Stomach (tissue), 19 donors: ENCODE measurements at places on chromosomes 6 and 20. TPM values are rescaled to one million over a fixed set of nuclear protein-coding genes. Genes with fewer than 3 reads are reported as not detected.

GRCh38 chr6:135274561-135275293 lies 93.6 kb downstream of the MYB start:
- no peaks in the 10 kb centered on the region for H3K36me3 ChIP-seq
- H3K4me3 ChIP-seq, result no peak overlapping the region

KCNK16 gene
- not detected for total RNA-seq

- H3K36me3 ChIP-seq, result no peaks in the 10 kb centered on the region
- no peak for DNase-seq
- no peak overlapping the region for H3K4me3 ChIP-seq
- no peaks in the 10 kb centered on the region for H3K27me3 ChIP-seq
Observed at GRCh38 chr6:166387642-166388289, 5.0 kb upstream of the MPC1 start.

BACH2 gene
- 2.9 TPM for total RNA-seq

VSTM2L gene
- total RNA-seq, result 18.3 TPM

DNA sequence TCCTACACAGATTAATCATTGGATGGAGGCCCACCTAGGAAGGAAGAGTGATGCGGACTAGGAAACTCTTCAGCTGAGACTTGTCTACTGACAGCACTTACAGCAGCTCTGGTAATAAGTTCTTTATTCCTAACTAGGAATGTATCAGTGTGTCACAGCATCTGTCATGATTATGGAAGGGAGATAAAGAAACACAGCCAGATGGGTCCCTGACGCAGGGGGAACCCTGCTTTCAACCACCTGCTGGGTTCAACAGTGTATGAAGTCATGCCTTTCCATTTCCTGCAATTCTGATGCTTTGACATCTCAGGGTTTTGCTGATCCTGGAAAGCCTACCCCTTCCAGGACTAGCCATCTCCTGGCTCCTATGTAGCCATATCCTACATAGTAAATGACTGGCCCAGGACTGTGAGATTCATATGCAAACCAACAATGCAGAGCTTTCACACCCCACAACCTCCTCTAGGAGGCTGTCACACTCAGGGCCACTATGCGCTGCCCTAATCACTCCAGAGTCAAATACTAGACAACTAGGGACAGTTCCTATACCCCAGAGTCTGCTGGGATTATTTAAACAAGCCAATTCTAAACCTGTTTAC lies 29.0 kb upstream of the MANEA start:
- no peak overlapping the region for H3K4me3 ChIP-seq
- DNase-seq, result no peak
- H3K36me3 ChIP-seq, result no peaks in the 10 kb centered on the region
- H3K4me1 ChIP-seq, result no peaks in the 10 kb centered on the region

GRCh38 chr20:14333721-14334120 lies 3.7 kb downstream of the FLRT3 start:
- H3K4me3 ChIP-seq, result peak overlapping the region; percentile 55
- no peaks in the 10 kb centered on the region for H3K4me1 ChIP-seq
- no peak overlapping the region for H3K27ac ChIP-seq
- DNase-seq, result no peak
- H3K36me3 ChIP-seq, result no peaks in the 10 kb centered on the region
- H3K27me3 ChIP-seq, result no peaks in the 10 kb centered on the region

- no peak overlapping the region for H3K27ac ChIP-seq
- no peaks in the 10 kb centered on the region for H3K4me1 ChIP-seq
- H3K27me3 ChIP-seq, result peaks cover 2% of the 10 kb centered on the region
- no peaks in the 10 kb centered on the region for H3K36me3 ChIP-seq
Observed at GRCh38 chr6:73343164-73343563, 10.9 kb downstream of the DPPA5 start.

VSX1 gene
- not detected for total RNA-seq

PRPH2 gene
- 1.2 TPM for total RNA-seq

COL21A1 gene
- total RNA-seq, result not detected

- H3K36me3 ChIP-seq, result no peaks in the 10 kb centered on the region
- H3K27me3 ChIP-seq, result no peaks in the 10 kb centered on the region
- no peak overlapping the region for H3K4me3 ChIP-seq
- no peaks in the 10 kb centered on the region for H3K4me1 ChIP-seq
- no peak for DNase-seq
Observed at GRCh38 chr20:20823476-20823881, 111.0 kb upstream of the RALGAPA2 start.

GRCh38 chr20:32855387-32855786 lies 3.3 kb upstream of the EFCAB8 start:
- H3K4me1 ChIP-seq, result no peaks in the 10 kb centered on the region
- H3K27ac ChIP-seq, result no peak overlapping the region
- H3K4me3 ChIP-seq, result no peak overlapping the region
- no peak for DNase-seq
- no peaks in the 10 kb centered on the region for H3K27me3 ChIP-seq
- peaks cover 9% of the 10 kb centered on the region for H3K36me3 ChIP-seq

GRCh38 chr6:130775411-130776012 lies 51.7 kb upstream of the SMLR1 start:
- no peak overlapping the region for H3K27ac ChIP-seq
- H3K27me3 ChIP-seq, result no peaks in the 10 kb centered on the region
- no peak for DNase-seq
- no peaks in the 10 kb centered on the region for H3K36me3 ChIP-seq

LRRC73 gene
- total RNA-seq, result 1.0 TPM

DNA sequence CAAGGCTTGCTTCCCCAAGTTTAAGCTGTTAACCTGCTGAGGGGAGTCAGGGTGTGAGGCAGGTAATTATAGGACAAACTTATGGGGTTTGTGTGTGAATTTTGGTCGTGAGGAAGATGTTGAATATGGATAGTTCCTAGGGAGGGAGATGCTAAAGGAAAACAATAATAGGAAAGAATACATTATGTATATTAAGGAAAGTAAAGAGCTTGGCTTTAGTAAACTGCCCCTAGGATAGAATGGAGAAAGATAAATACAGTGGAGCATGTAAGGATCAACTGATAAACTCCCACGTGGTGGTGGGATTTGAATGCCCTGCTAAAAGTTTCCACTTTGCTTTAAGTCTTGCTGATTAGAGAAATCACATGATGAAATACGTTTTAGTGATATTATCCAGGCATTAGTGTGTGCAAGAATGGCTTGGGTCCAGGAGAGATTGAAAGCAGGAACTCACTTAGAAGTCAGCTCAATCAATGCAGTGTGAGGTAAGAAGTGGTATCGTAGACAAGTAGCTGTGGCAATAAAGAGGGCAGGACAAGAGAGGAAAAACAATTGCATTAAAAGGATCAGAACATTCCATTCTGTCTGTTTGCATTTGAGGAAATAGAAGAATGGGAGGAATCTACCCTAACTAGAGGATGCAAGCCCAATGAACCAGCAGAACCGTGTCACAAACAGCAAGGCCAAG lies 52.5 kb downstream of the RPS12 start:
- no peak overlapping the region for H3K27ac ChIP-seq
- H3K4me3 ChIP-seq, result no peak overlapping the region
- no peaks in the 10 kb centered on the region for H3K36me3 ChIP-seq
- no peaks in the 10 kb centered on the region for H3K27me3 ChIP-seq
- DNase-seq, result no peak

DNA sequence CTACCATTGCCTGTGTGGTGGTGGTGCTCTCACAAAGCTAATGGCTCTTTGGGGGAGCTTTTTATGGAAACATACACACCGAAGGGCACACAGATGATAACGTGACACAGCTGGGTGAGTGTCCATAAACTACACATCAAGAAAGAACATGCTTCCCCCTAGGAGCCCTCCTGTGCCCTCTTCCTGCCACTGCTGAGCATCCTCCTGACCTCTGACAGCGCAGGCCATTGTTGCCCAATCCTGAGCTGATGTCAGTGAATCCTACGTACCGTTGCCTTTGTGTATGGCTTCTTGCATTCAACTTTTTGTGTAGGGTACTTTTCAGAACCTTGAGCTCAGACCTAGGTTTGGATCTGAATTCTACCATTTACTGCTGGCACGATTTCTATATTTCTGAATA lies 65.8 kb upstream of the SLC22A1 start:
- H3K27ac ChIP-seq, result no peak overlapping the region
- no peaks in the 10 kb centered on the region for H3K4me1 ChIP-seq
- H3K36me3 ChIP-seq, result peaks cover 100% of the 10 kb centered on the region
- H3K27me3 ChIP-seq, result no peaks in the 10 kb centered on the region

DNA sequence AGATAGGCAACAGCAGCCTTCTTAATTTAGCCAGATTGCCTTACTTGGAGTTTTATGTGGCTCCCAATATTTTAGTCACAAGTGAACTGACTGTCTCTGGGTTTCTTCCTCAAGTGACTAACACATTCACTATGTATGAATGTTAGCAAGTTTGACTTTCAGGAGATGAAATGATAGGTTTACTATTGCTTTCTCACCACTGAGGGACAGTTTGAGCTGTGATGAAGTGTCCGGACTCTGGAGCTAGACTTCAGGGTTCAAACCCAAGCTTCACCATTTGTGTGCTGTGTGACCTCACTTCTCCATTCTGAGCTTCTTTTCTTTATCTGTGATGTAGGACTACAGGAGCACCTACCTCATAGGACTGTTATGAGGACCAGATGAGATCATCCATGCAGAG lies 8.2 kb downstream of the DHX35 start:
- no peaks in the 10 kb centered on the region for H3K4me1 ChIP-seq
- no peak overlapping the region for H3K4me3 ChIP-seq
- H3K36me3 ChIP-seq, result peaks cover 4% of the 10 kb centered on the region
- no peaks in the 10 kb centered on the region for H3K27me3 ChIP-seq
- no peak for DNase-seq

GRCh38 chr6:168789699-168790098 lies 348.7 kb downstream of the SMOC2 start:
- H3K27ac ChIP-seq, result no peak overlapping the region
- H3K27me3 ChIP-seq, result no peaks in the 10 kb centered on the region
- no peaks in the 10 kb centered on the region for H3K36me3 ChIP-seq
